Tibial nerve (tissue), 4 donors: ENCODE measurements at places on chromosomes 4 and X. TPM values are rescaled to one million over a fixed set of nuclear protein-coding genes. Genes with fewer than 3 reads are reported as not detected.

The TMEM144 gene
- total RNA-seq: 4.9 TPM

- no peak for DNase-seq
These were observed 19.5 kb downstream of the WWC2 start for GRCh38 chr4:183118585-183118984.

- DNase-seq: no peak
These were observed 2105.9 kb downstream of the ARAP2 start for GRCh38 chr4:34138385-34138784.

DNA sequence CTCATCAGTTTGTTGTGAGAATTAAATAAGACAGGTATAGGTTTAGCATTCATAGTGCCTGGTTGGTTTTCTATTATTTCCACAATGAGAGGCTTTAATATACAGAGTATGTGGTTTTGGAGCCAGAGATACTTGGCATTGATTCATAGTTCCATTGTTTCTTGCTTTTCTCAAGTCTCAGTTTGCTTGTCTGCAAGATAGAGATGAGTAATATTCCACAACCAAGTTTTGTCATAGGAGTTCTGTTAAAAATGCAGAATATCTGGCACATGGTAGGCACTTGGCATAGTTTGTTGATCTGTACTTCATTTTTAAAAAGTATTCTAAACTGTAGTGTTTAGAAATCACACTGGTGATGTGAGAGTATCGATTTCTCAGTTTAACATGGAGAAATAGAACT is 37.5 kb upstream of the EDA2R start:
- no peak for DNase-seq

GRCh38 chrX:112614640-112615039 is 65.1 kb downstream of the LHFPL1 start:
- DNase-seq: no peak

GRCh38 chr4:85408301-85408700 is 66.6 kb upstream of the ARHGAP24 start:
- no peak for DNase-seq

DNA sequence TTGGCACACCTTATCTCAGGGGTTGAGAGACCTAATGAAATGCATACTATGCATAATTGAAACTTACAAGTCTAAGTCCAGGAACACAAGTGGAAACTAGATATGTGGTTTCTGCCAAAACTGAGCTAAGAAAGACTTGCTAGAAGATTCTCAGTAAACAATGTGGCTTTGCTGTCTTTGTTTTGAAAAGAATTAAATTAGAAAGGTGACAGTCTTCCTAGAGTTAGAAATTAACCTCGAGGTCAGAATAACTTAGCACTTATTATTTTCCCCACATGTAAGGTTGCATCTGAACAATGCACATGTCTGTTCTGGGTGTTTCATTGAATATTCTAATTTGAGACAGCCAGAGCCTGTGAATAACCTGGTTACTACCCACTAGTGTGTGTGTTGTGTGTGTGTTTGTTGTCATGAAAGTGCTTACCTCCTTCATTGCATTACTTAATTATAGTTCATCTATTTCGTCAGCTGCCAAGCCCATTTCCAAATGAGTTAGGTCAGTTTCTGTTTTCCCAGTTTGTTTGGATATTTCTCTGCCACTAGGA is 1.5 kb downstream of the EREG start:
- DNase-seq: no peak

DNA sequence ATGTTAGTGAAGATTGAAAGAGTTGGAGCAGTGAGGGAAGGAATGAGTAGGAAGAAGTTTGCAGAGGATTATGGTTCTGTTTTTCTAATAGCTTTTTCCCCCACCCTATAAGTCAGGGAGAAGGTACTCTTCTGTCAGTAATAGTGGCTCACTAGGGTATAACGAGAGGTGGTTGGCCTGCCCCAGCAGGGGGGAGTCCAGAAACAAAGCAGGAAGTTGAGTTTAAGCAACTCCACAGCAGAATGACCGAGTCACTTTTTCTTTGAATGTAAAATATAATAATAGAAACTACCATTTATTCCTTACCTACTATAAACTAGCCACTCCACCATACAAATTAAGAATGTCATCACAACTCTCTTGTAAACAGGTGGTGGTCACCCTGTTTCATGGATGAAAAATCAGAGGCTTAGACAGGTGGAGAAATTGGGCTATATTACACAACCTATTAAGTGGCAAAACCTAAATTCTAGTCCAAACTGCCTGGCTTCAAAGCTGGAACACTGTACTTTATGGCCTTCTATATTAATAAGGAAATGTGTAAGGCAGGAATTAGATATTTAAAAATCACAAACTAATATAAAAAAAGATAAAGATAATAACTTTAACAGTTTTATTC is 21.9 kb downstream of the AP1AR start:
- no peak for DNase-seq

GRCh38 chrX:149213264-149213663 is 291.8 kb downstream of the IDS start:
- no peak for DNase-seq

- no peak for DNase-seq
These were observed 69.0 kb downstream of the SLC16A2 start for GRCh38 chrX:74490247-74490646.
